DMS79 (cell line): ENCODE measurements at places on chromosomes 5 and 9.
A peak's percentile ranks its signal among the peaks of the same experiment; 100 is the strongest.

DNA sequence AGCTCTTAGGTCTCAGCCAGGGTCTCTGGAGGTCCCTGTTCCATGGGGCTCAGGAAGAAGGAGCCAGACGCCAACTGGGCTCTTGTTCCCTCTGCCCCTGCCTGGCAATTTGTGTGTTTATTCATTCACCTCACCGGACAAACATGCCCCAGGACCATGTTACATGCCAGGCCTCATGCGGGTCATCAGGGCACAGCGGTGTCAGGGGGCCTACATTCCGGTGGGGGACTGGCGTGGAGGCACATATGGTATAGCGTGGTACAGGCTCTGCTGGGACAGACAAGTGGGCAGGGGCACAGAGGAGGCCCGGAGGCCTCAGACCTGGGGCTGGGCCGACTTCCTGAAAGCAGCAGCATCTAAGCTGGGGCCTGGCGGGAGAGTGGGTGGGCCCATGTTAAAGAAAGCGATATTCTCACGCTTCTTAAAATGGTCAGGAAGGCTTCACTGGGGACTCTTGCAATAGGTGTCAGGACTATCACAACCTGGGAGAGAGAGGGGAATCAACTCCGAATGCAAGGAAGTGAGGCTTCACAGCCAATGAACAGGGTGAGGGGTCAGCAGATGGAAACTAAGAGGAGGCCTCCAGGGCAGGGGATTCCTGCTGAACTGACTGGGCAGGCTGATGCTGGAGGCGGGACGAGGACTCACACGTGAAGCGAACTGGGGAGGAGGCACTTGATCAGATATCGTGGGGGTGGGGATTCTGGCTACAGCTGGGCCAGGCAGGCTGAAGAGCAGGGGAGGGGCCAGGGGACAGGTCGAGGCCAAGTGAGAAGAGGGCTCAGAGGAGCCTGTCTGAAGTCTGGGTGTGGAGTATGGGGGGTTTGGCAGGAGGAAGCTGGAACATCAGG, 41.9 kb downstream of the NCS1 start:
- DNase-seq = peak; percentile 73

GRCh38 chr5:161105525-161105924, 253.5 kb upstream of the ATP10B start:
- peak; percentile 1 for DNase-seq

- no peak for DNase-seq
These were observed 12.7 kb downstream of the C9orf153 start for GRCh38 chr9:86246752-86247161.

- DNase-seq = no peak
These were observed 269.7 kb downstream of the ISL1 start for GRCh38 chr5:51652980-51653379.

DNA sequence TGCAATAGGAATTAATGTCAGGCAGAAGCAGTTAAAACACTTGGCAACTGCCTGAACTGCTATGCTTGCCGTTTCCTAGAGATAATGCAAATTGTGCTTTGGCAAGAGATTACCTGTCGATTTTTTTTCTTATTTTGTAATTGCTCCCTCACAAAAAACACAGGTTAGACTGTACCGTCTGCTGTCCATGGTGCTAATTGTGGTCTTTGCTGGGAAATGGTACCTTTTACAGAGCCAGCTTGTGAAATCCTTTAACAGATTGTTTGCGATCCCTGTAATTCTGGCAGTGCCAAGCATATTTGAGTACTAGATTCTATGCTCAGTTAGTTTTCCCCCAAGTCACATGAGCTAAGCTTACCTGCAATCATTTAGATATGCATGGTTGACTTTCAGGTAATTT, 2125.8 kb upstream of the WWC1 start:
- no peak for DNase-seq
